CD4-positive, alpha-beta T cell treated with Interleukin-6 for 4 hours (primary cell): ENCODE measurements at places on chromosomes 2 and 18.

- no peak for DNase-seq
Observed at GRCh38 chr18:13893418-13893760, 21.9 kb downstream of the MC2R start.

- DNase-seq, result no peak
Observed at GRCh38 chr18:75828379-75828778, 400.9 kb upstream of the SMIM21 start.

DNA sequence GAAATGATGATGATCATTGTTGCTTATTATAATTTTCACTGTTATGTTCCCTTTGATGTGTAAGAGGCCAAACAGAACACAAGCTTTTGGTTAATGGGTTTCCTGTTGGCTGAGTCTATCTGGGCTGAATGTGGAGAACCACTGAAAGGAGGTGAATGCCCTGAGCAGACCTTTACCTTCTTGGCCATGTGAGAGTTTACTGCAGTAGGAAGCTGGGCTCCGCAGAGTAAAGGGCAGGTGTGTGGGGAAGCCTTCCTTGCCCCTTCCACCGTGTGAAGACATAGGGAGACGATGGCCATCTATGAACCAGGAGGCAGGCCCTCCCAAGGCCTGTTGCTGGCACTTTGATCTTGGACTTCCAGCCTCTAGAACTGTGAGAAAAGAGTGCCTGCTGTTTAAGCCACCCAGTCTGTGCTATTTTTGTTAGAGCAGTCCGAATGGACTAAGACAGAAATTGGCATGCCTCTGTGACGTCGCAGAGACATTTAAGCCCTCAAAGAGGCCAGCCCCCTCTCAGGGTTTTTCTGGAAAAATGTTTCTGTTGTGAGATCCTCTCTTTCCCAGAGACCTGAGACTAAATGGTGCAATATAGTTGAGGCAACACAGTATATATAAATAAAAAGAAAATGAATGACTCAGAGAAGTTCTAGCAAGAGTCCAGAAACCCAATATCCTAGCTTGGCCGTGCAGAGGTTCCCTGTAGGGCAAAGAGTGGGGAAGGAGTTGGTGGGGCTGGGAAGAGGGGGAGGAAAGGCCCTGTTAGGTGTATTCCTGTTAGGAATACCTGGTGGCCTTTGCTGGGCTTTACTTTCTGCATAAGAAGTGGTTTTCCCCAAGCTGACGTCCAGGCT lies 121.9 kb upstream of the LGALSL start:
- DNase-seq, result no peak

DNA sequence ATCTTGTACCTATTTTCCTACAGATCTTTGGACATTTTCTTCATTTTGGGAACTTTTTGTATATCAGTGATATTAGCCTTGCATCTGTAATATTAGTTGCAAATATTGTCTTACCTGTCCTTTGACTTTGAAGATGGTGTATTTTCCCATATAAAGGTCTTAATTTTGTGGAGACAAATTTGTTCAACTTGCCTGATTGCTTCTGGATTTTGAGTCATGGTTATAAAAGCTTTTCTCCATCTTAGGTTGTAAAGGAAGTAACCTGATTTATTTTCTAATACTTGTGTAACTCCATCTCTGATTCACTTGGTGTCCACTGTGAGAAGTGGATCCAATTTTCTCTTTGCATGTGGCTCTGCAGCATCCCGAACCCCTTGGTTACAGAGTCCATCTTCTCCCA lies 97.7 kb upstream of the OTOS start:
- DNase-seq, result no peak

- DNase-seq, result no peak
Observed at GRCh38 chr2:181774685-181775084, 94.4 kb upstream of the NEUROD1 start.

DNA sequence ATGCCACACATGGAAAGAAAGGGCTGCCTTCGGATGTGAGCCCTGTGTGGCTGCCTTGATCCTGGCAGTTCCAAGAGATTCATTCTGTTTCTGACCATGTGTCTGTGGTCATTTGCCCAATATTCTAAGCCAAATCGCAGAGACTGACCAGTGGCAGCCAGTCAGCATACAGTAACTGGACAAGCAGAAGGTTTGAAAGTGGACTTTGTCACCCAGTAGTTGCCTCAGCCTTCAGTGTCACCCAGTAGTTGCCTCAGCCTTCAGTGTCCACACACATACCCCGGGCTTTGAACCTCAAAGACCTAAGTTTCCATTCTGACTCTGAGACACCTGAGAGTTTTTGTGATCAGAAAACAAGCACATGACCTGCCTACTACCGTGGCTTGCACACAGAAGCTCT lies 5.0 kb downstream of the RFX8 start:
- no peak for DNase-seq

GRCh38 chr2:109711230-109712122 lies 82.6 kb upstream of the RGPD5 start:
- no peak for DNase-seq

GRCh38 chr18:55128437-55128836 lies 169.2 kb upstream of the CCDC68 start:
- no peak for DNase-seq

DNA sequence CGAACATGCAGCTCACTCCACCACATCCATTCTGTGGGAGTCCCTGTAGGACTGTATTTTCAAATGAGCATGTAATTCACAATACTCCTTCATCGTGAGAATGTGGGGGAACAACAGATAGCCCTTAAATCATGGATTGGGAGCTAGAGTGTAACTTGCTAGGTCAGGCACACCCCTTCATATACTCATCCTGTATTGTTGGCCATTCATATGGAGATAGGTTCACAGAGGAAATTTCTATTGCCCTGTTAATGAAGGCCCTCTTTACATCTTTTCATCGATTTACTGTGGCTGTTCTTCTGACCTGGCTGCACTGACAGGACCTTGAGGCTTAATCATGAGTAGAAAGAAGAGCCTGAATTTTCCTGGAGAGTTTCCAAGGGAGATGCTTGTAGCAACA lies 193.8 kb upstream of the DPP10 start:
- DNase-seq, result no peak

GRCh38 chr2:69944756-69945155 lies 16.7 kb downstream of the ASPRV1 start:
- DNase-seq, result no peak

DNA sequence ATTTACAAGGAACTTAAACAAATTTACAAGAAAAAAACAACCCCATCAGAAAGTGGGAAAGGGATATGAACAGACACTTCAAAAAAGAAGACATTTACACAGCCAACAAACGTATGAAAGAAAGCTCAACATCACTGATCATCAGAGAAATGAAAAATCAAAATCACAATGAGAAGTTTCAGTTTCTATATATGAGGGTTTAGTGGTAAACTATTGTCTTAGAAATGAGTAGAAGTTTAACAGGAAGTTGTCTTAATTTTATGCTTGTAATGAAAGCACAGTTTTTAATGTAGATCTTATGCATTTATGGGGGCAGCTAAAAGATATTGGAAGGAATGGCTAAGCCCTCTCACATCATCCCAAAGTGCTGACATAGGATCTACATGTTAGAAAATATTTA lies 325.4 kb downstream of the ERBB4 start:
- DNase-seq, result no peak

DNA sequence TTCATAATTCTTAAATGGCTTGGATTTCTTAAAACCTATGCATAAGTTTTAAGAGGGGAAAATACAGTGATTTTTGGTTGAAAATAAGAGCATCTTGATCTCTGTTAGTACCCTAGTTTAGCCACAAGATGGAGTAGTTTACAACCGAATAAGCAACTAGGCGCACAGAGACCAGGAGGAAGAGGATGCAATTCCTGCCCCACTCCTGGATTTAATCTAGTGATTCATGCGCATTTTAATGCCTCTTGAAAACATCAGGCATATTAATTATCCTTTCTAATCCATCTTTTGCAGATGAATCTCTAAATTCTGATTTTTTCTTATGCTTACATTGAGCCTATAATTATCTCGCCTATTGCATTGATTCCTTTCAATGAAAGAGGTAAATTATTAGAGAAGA lies 76.7 kb downstream of the MRPS9 start:
- DNase-seq, result no peak

DNA sequence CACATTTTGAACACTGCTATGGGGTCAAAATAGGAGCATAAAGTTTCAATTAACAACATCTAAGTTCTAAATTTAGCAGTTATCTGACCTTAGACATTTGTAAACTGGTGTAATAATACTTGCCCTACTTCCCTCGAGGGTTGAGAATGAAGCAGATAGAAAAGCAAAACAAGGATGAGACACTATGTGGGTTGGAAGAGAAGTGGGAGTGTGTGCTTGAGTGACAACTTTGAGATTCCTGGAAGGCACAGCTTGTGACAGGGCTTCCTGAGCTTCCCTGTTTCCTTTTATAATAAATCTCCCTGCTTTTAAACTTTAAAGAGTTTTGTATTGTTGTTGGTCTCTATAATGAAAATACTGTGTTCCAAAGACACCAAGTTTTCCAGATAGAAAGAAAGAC lies 128.6 kb upstream of the CHST9 start:
- DNase-seq, result no peak

DNA sequence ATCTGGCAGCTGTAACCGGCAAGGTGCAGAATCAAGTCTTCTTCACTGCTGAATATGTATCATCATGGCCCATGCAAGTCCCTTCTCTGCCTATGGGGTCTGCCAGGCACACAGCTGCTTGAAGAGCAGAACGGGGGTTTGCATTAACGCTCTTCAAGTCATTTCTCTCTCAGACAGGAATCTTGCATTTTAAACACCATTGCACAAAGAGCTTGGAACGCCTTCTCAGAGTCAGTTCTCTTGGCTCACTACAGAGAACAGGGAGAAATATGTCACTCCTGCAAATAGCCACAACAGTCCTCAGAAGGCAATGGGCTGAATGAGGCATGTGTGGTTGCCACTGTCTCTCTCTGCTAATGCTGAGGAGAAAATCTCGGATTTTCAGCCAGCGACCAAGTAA lies 2173.5 kb upstream of the PIK3C3 start:
- no peak for DNase-seq

GRCh38 chr2:232295971-232296370 lies 82.6 kb upstream of the ALPP start:
- no peak for DNase-seq

- DNase-seq, result peak; percentile 72
Observed at GRCh38 chr2:68714866-68715265, 19.7 kb upstream of the ARHGAP25 start.

- DNase-seq, result no peak
Observed at GRCh38 chr2:17590342-17590911, 49.9 kb downstream of the VSNL1 start.

GRCh38 chr18:24130494-24130893 lies 8.4 kb upstream of the CABYR start:
- no peak for DNase-seq

DNA sequence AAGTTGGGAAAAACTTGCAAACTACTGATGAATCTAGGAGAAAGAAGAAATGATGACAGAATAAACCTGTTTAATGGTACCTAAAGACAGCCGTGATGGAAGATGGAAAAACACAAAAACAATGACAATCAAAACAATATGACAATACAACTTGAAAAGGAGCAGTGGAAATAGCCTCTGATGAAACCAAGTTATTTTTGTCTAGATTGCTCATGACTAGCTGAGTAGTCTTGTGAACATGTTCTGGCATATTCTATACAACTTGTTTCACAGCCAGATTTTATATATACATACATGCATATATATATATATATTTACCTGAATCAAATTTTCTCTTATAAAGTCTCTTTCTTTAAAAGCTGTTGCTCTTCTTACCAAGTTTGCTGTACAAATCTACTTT lies 439.1 kb downstream of the TGIF1 start:
- no peak for DNase-seq

DNA sequence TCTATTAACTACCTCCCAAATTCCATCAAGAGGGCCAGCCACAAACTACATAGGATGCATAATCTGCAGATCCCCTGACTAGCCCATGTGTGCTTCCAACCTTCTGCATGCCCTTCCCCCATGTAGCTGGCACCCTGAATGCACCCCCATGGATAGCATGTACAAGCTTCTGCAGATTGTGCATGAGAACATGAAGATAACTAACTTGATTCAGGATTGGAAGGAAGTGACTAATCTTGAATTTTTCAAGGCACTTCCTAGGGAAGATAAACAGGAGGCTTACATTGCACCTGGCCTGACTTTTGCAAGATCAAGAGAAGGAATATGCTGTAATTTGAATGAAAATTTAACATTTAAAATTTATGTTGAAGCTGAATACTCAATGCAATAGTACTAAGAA lies 66.7 kb downstream of the CDC42EP3 start:
- DNase-seq, result no peak
